Effector memory CD8-positive, alpha-beta T cell (primary cell): ENCODE measurements at places on chromosomes 7 and 10.

GRCh38 chr7:33431543-33431942 is 302.2 kb downstream of the BBS9 start:
- no peaks in the 10 kb centered on the region for H3K36me3 ChIP-seq
- no peak for DNase-seq
- H3K27ac ChIP-seq = no peak overlapping the region
- no peaks in the 10 kb centered on the region for H3K27me3 ChIP-seq
- H3K4me3 ChIP-seq = no peak overlapping the region
- no peaks in the 10 kb centered on the region for H3K4me1 ChIP-seq

DNA sequence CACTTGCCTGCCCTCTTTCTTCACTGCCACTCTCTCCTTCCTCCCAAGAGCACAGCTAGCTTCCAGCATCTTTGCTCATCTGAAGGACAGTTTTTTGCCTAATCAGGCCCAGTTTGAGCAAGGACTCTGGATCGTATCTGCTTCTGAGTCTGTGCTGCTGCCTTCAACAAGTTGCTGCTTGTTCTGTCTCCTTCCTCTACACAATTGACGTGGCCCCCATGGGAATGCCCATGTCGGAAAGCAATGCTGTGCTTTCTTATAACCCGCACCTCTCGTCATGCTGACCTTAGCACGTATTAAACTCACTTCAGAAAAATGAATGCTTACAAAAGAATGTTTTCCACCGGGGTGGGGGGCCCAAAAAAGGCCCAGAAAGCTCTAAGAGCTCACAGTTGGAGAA is 324.7 kb upstream of the C7orf33 start:
- H3K4me1 ChIP-seq = peaks cover 11% of the 10 kb centered on the region
- no peak overlapping the region for H3K27ac ChIP-seq
- peaks cover 15% of the 10 kb centered on the region for H3K27me3 ChIP-seq

GRCh38 chr7:48045195-48045765 is 9.9 kb downstream of the C7orf57 start:
- DNase-seq = peak; percentile 18
- H3K4me3 ChIP-seq = peak overlapping the region; percentile 65

- H3K27me3 ChIP-seq = no peaks in the 10 kb centered on the region
Observed at GRCh38 chr7:107857541-107857912, 33.5 kb upstream of the DLD start.

DNA sequence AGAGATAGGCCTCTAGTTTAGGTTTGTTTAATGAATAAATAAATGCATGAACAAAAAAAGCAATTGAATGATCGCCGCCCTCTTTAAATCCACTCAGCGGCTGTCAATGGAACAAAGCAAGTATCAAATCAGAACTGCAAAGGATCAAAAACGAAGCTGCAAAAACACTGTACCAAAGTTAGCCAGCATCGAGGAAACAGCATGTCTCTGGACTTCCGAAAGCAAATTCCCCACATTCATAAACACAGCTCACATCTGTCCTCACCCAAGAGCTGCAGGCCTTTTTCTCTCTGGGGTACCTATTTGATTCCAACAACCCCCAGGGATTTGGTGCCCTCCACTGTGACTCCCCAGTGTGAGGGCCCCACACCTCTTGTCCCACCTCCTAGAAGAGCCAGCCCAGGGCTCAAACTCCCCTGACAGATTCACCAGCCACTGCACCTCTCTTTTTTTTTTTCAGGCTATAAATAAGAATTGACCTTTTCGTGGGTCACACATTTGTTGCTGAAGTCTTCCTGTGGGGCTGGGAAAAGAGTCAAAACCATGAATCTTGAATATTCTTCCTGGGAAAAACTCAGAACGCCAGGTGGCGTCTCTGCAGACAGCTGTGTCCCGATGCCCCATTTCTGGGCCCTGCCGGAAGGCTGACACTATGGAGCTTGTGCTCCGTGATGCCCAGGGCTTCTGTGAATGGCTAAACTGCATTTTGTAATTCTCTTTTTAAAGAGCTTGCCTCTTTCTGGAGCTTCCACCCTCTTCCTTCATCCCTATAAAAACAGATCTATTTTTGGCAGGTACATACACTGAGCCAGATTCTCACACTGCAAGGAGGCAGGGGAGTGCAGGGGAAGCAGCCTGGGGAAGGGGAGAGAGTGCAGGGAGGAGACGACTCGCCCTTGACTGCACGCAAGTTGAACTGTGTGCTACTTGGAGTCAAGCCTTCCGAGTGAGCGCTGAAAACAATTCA is 51.7 kb downstream of the HSPA12A start:
- H3K36me3 ChIP-seq = peaks cover 3% of the 10 kb centered on the region
- H3K4me3 ChIP-seq = no peak overlapping the region
- H3K4me1 ChIP-seq = no peaks in the 10 kb centered on the region
- peaks cover 12% of the 10 kb centered on the region for H3K27me3 ChIP-seq
- no peak overlapping the region for H3K27ac ChIP-seq
